ENCODE measurements at places on chromosomes 2 and 18. TPM values are rescaled to one million over a fixed set of nuclear protein-coding genes. Genes with fewer than 3 reads are reported as not detected.

GRCh38 chr2:135208016-135208415 lies 155.9 kb downstream of the RAB3GAP1 start:
- H3K36me3 ChIP-seq, result peaks cover 9% of the 10 kb centered on the region
- H3K27me3 ChIP-seq, result no peaks in the 10 kb centered on the region
- H3K27ac ChIP-seq, result no peak overlapping the region
- no peak for DNase-seq
- H3K4me1 ChIP-seq, result no peaks in the 10 kb centered on the region
- no peak overlapping the region for H3K4me3 ChIP-seq

The CHRNG gene
- total RNA-seq, result not detected

The IRS1 gene
- 11.1 TPM for total RNA-seq

The GPR55 gene
- total RNA-seq, result 0.21 TPM

The STEAP3 gene
- total RNA-seq, result 19.8 TPM

Measured in tibial nerve (tissue), 4 donors.